GM23248 (cell line): ENCODE measurements at places on chromosomes 7 and 10. TPM values are rescaled to one million over a fixed set of nuclear protein-coding genes. Genes with fewer than 3 reads are reported as not detected.

GRCh38 chr10:116274064-116274904, 1.3 kb upstream of the GFRA1 start:
- peak; percentile 38 for DNase-seq

GRCh38 chr7:39826166-39826565, 123.9 kb upstream of the CDK13 start:
- no peak for DNase-seq

The SEPTIN7 gene
- 509 and 521 TPM in 2 replicates for polyA plus RNA-seq

The ZNF467 gene
- not detected in 2 replicates for polyA plus RNA-seq

The CLCN1 gene
- polyA plus RNA-seq, result not detected in 2 replicates

The CNTNAP2 gene
- polyA plus RNA-seq, result not detected in 2 replicates

The GLI3 gene
- polyA plus RNA-seq, result 3.7 and 5.2 TPM in 2 replicates

The COL13A1 gene
- 12.8 and 15.2 TPM in 2 replicates for polyA plus RNA-seq
